ENCODE measurements at places on chromosomes 11 and 22. TPM values are rescaled to one million over a fixed set of nuclear protein-coding genes. Genes with fewer than 3 reads are reported as not detected.

The HBG1 gene
- not detected for total RNA-seq

The HBB gene
- 46.3 TPM for total RNA-seq

The CHADL gene
- 1.5 TPM for total RNA-seq

The RAPSN gene
- 0.40 TPM for total RNA-seq

Measured in pancreas (tissue), 10 donors.